ENCODE measurements at places on chromosomes 4 and X.

DNA sequence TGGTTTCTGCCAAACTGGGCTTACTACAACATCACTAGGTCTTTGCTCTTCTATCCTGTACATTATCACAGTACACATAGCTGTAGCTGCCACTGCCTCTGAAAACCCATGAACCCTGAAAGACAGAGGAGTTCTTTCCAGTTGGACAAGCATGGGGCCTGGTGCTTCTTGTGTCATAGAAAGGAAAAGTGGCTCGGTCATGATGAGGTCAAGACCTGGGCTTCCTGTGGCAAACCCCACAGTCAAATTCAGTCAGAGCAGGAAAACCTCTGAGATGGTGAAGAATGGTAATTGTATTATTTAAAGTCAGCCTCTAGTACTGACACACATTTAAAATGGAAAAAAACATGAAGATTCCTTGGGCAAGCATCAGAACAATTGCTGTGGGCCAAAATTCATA is 133.3 kb upstream of the PRPS2 start:
- DNase-seq, result no peak

DNA sequence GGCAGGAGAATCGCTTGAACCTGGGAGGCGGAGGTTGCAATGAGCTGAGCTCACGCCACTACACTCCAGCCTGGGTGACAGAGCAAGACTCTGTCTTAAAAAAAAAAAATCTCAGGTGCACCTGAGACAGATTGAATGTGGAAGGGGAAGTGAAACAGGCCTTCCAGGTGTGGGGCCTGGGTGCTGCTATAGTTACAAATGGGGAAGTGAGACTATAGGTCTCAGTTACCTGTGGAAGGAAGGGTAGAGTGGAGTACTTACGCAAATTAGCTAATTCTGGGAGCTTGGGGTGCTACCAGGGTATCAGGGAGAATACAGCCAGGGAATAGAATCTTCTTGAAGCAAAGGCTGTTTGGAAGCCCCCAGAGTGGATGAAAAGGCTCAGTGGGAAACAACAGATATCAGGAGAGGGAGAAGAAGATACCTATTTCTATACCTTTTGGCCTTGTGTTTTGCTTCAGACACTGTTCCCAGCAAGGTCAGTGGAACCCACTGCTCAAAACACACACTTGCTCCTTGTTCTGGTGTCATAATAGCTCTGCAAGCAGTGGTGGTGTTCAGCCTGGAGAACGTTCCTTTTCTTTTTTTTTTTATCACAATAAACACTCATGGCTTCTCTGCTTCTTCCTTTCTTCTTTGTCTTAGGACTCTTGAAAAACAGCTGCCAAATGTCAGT is 7.0 kb downstream of the CD38 start:
- DNase-seq, result no peak

- DNase-seq, result no peak
These were observed 9.8 kb downstream of the AKAP17A start for GRCh38 chrX:1601051-1601767.

DNA sequence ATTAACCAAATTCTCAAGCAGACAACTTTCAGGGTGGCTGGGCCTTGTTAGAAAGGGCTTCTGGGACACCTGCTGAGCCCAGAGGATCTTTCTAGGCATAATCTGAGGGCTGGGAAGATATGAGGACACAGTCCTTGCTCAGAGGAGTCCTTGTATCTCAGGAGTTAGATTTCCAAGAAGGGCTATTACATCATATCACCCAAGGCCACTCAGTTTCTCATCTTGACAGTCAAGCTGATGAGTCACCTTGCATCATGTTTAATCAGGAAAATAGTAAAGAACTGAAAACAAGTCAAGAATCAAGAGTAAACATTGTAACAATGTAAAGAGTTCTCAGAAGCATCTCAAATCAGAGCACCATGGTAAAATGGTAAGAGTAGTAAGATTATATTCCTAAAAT is 4.0 kb downstream of the PCYT1B start:
- no peak for DNase-seq

DNA sequence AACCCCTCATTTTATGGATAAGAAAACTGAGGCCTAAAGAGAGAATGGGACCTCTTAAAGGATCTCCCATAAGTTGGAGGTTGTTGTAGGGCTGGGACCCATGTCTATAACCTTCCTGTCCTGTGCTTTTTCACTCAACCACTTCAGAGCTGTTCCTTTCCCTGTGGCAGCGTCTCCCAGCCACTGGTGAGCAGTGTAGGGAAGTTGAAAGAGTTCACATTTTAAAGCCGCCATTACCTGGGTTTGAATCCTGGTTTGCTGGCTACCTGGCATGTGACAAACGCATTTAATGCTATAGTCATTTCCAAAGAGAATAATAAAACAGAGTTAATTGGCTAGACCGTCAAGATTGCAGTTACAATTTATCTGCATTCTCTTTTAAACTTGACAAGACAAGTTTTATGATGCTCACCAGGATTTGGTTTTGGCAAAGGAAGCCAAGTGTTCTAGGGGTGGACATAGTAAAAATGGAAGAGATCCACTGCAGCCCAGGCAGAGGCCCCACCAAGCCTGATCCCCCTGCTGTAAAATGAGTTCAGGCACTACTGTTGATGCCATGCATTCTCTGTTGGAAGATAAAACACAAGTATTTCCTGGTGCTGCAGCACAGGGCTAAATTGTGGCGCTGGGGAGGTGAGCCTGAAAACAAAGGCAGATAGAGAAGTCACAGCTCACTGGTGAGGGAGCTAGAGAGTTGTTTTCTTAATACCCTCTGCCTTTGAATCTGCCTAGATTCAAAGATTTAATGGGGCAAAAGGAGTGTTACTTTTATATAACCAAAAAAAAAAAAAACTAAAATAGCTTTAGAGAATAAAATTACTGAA is 218.7 kb downstream of the NWD2 start:
- no peak for DNase-seq

DNA sequence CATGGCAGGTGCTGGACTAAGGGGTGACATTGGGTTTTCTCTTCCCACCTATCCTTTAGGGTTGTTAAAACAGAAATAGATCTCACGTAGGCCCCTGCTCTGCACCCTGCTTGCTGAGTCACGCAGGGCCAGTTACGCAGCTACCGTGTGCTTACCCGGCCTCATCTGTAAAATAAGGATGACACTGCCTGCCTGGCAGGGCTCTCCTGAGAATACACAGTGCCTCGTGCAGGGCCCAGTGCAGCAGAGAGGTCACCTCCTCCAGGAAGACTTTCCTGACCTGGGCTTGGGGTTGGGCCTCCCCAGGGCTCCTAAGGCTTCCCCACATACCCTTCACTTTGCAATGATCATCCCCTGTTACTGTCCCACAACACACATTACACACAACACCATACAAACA is 33.6 kb upstream of the JAKMIP1 start:
- DNase-seq, result no peak

- no peak for DNase-seq
These were observed 5.5 kb upstream of the NKX1-1 start for GRCh38 chr4:1411436-1412375.

DNA sequence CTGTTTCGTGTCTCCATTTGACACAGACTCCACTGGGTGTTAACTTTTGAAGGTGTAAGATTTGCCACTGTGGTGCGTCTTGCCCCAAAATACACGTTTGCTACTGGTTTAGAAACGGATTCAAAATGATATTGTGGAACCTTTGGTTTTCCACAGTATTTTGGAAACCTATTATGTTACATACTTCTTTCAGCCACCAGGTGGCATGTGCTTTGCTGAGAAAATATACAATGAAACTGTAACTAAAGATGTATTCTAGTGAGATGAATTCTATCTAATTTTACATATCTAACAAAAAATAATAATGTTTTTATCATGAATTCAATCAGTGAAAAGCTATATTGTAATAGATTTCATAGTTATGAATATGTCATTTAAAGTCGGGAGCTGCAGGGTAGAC is 28.4 kb upstream of the SLITRK4 start:
- no peak for DNase-seq

DNA sequence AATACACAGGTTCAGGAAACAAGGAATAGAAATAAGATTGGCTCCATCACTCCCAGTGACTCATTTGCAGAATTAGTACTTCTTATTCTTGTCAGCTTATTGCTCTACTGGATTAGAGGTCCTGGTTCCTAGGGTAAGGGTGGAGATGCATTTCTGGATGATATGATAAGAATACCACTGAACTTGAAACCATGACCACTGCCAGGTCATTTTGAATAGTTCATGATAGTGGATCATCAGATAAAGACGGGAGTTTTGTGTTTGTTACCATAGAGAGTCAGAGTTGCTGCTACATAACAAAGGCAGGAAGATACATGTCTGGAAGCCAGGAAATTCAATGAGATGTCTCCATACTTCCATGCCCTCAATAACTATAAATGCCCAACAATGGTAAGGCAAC is 109.2 kb upstream of the FAT1 start:
- DNase-seq, result no peak

DNA sequence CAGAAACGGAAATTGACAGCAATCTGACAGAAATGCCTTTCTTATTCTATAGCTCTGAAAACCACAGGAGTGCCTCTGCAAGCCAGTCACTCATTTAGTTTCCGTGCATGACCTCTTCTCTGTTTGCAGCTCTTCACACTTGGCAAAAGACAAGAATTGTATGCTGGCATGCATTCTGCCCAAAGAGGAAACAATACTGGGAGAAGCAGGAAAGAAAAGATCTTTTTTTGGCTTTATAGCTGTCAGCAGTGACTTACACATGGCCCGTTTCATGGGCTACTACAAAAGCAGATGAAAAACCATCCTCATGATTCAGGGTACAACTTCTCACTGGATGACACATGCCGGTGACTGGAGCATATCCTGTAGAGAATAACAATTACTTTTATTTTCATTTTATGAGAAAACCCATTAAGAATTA is 249.4 kb downstream of the ADAMTS3 start:
- DNase-seq, result no peak

DNA sequence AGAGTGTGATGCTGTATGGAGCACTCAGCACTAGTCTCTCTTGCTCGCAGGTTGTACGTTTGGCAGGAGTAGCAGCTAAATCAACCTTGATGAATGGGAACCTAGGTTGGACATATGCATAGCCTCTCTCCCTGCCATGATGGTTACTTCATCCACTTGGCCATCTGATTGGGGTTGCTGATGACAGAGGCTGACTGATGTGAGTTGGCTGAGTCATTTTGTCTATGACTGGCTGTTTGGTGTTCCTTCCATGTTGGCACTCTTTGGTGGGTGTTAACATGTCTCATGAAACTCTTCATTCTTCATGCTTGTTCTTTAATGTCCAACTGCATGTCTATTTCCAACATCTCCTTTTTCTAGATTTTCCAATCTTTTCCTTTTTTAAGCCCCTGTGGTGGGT is 31.6 kb upstream of the SPARCL1 start:
- no peak for DNase-seq

DNA sequence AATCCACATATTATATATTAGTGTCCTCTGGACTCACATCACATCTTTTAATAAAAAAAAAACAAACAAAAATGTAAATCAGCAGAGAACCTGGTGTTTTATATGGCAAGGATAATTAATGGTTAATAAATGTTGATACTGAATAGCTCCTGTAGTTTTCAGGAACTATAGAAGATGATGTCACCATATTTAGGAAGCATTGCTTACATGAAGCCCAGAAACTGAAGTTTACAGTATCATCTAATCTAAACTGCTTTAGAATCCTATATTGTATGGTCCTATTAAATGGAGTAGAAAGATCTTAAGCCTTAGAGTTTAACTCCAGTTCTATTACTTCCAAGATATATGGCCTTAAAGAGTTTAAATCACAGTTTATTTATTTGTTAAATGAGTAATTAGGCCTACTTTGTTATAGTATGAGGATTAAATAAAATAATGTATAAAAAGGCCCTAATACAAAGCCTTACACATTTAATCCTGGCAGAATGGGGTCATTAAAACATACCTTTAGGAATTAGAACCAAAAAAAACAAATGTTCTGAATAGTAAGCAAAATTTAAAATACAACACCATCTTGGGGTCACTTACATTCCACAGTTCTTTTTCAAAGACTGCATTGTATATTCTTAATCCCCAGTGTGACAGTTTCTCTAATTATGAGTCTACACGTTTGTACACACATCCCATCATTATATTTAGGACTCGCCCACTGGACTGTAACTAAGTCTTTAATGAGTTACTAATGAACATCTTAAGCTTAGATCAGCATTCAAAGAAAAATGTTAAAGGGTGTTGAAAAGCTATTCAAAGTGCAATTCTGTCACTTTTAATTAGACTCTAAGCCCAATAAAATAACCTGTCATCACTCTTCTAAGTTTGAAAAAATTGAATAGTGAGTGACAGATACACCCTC is 305.9 kb downstream of the ADGRL3 start:
- DNase-seq, result no peak

GRCh38 chr4:187903106-187903505 is 92.5 kb upstream of the ZFP42 start:
- DNase-seq, result no peak

DNA sequence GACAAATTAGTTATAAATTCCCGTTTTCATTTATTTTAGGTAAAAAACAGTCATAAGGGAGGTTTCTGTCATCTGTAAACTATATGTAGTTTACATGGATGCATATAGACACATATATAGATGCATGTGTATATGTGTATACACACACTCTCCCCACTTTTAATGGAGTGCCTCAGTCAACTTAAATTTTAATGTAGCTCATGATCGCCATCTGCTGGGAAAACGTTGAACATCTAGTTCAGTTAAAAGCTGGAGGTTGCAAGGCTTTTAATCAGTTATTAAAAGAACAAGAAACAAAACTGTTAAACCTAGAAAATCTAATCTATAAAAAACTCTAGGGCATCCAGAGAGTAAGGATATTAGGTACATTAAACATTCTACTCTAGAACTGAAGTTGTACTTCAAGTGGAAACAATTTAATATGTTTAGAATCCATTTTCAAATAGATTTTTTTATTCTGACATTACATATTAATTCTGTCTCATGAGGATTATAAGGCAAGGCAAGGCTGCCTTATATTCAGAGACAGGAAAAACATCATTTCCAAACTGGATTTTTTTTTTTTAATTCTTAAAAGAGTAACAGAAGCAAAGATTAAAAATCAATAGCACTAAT is 122.6 kb downstream of the SHISA3 start:
- DNase-seq, result no peak

GRCh38 chr4:78629991-78630541 is 78.5 kb downstream of the ANXA3 start:
- no peak for DNase-seq

DNA sequence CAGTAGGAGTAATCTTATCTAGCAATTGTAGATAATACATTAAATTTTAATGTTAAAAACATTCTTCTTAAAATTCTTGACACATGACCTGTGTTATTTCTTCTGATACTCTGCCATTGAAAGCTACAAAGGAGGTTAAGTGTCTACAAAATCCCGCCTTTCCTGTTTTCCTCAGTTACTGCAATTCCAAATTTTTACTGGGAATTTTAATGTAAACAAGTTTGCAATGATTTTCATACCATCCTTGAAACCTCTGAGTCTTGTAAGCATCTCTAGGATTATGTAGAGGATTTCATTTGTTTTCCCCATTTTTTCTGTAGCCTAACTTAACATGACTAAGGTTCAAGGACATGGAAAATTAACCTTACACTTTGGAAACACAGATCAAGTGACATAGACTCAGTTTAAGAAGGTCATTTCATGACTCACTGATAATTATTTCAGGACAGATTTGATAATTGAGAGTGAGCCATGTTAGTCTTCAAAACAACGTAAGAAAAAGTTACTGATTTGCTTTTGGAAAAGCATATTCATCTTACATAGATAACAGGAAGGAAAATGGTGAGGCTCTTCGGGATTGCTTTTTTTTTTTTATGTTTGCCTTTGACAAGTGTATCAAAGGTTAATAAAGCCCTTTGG is 39.6 kb upstream of the PDLIM5 start:
- DNase-seq, result no peak

Measured in right cardiac atrium (tissue), 5 donors.